Activated CD4-positive, CD25-positive, alpha-beta regulatory T cell (primary cell): ENCODE measurements at places on chromosomes 5 and 9.

DNA sequence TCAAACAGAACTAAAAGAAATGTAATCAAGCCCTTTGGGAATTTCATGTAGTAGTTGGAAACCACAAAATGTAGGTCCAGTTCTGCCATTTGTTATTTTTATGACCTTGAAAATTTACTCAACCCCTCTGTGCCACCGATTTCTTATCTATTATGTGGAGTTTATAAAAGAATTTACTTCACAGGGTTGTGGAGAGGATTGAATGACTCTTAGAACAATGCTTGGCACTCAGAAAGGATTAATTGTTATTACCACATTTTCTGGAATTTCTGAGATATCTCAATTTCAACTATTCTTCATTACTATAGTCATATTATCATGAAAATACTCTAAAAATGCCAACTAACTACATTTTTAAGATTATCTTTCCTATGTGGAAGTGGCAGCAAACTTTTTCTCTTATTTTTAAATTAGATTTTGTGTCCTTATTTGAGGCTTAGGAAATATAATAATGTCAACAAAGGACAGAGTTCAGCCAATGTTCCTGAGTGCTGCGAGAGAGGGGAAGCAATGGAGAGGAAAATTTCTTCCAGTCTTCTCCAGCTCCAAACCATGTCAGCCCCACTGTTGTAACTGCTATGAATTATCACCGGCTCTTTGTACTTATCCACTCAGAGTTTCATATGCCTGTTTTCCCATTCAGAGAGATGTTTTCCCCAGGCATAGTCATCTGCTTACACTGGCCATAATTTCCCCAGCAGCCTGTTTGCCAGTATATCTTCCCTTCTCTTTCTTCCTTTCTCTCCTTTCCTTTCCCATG is 525.6 kb downstream of the SPATA31D1 start:
- DNase-seq, result no peak

DNA sequence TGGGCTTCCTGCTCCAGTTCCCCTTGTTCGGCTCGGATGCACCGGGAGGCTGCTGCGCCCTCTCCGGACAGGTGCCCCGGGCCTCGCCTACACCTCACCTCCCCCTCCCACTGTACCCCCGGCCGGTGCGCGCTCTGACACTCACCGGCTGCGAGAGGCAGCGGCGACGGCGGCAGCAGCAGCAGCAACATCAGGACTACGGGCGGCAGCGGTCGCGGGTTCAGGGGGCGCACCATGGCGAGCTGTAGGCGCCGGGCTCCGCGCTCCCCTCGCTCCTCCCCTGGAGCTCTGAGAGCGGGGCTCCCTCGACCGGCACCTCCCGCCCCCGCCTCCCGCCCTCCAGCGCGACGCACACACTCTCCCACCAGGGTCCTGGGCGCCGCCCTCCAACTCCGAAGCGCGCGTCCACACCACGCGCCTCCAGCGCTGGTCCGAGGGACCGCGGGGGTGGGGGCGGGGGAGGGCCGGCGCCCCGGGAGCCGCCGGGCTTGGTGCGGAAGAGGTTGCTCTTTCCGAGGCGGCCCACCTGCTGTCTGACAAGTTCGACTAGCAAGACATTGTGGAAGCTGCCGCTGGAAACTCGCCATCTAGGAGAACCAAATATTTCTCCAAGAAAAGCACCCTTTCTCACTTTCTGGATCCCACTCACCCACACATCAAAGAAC is at the start of gene GFRA3:
TSS of gene GFRA3 (minus strand) at position 433 of the 665 bp plus-strand sequence. CDS start at position 236, 197 bp downstream.
- no peak for DNase-seq

GRCh38 chr5:135887881-135888614 is 7.6 kb downstream of the IL9 start:
- DNase-seq, result no peak

GRCh38 chr5:112123086-112123485 is 296.0 kb downstream of the EPB41L4A start:
- no peak for DNase-seq

DNA sequence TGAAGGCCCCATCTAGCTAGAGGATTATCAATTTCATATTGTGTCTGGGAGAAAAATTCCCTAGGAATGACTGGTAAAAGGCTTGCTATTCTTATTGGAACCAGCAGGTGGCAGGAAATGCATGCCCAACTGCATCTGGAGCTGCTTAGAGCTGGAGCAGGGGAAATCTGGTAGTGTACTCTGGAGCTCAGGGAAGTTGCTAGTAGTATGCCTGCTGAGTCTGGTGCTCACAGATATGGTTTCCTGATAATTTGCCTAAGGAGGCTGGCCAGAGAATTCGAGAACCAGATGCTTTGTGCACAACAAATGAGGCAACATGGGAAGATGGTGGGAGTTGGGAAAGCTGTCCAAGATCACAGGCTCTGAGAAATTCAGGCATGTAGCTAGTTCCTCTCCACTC is 53.7 kb downstream of the G3BP1 start:
- DNase-seq, result no peak

- no peak for DNase-seq
Observed at GRCh38 chr5:56640763-56641406, 174.5 kb upstream of the MAP3K1 start.

GRCh38 chr9:137168573-137168903 is 1.3 kb downstream of the LRRC26 start:
- no peak for DNase-seq

DNA sequence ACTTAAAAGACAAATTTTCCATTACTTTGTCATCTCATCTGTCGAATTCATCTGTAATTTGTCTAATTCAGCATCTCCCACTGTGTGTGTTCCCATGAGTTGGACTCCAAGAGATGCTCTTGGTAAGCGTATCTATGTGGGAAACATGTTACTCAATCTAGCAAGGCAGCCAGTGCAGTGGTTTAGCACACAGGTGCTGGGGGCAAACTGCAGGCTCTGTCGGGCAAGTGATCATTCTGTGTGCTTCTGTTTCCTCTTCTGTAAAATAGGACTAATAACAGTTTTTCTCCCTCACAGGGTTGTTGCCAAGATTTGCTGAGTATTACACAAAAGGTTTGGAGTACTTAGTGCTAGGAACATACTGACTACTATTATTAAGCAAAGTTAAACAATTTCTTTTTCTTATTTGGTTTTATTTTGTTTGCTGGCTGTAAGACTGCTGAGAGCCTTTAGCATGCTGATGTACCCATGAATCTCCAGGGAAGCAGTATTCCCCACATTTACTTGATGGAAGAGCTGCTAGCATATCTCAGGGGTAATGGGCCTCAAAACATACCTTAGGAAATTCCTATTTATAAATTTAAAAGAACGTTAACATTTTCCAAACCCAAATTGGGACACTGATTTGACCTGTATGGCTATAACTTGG is 709 bp upstream of the GAPT start:
- no peak for DNase-seq

DNA sequence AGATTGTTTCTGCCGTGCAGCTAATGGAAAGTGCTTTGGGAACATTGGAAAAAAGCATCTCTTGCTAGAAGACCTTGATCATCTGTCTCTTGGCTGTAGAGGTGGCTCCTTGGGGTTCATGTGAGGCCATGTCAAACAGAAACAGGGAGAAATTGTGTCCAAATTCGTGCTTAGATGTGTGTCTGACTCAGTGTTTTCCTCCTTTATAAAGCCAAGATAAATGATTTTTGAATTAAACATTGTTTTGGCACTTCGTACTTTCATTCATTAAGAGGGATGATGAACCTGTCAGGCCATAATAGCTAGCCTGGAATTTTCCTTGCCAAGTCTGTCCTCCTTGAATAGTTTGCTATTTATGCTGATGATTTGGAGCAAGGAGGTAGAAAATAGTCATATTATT is 143.8 kb downstream of the FBXL7 start:
- no peak for DNase-seq

DNA sequence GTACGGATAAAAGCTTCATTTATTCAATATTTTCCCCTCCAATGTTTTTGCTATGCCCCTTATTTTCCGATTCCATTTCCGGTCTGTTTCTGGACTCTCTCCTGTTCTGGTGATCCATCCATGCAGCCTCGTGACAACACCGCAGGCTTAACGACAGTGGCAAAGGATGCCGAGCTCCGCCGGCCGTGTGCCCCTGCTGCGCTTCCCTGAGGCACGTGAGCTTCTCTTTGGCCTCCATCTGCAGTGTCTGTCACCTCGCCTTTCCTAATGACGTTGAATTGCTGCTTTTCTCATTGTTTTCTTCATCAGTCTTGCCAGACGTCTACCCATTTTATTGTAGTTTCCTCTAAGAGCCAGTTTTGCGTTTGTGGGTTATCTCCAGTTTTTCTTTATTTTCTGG is 28.7 kb downstream of the SURF6 start:
- no peak for DNase-seq

DNA sequence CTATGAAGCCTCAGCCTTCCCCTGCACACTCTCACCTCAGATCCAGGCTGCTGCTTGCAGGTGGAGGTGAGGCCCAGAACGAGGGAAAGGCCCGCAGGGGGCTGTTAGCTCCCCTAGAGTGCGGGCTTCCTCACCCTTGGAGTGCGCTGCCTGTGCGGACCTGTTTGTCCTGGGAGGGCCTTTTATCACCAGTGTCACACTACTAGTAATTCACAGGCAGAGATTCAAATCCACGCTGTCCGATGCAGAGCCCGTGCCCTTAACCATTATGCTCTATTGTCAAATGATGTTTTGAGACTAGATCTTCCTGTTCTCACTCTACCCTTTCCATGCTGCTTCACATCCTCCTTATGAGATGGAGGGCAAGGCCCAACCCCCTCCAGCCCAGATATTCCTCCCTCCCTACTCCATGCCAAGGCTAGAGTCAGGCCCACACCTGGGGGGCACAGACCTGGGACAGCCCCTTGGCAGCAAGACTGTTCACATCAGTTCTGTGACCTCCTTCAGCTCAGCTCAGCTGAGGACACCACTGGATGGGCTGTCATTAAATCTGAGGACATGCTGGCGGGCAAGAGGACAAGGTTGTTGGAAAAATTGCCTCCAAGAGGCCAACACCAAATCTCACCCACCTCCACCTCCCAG is 112.8 kb upstream of the SPOCK1 start:
- DNase-seq, result no peak

DNA sequence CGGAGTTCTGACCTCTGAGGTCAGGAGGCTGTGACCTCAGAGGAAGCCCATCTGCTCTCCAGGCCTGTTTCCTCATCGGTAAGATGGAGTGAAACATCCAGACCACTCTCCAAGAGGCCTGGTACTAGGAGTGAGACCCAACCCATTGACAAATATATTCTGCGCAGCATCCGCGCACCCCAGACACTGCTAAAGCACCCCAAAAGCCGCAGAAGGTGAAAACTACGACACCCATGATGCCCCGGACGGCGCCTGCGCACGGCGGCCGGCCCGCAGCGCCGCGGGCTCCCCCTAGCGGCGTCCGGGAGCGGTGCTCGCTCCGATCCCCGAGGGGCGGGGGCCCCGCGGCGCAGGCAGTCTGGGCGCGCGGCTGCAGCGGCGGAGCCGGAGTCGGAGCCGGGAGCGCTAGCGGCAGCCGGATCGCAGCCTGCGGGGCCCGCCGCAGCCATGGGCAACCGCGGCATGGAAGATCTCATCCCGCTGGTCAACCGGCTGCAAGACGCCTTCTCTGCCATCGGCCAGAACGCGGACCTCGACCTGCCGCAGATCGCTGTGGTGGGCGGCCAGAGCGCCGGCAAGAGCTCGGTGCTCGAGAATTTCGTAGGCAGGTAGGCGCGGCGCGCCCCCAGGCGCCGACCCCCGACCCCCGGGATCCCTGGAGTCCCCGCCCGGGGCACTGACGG is at the start of gene DNM1:
TSS of gene DNM1 (plus strand) at position 356 of the 683 bp plus-strand sequence. CDS start at position 448, 92 bp downstream.
- peak; percentile 61 for DNase-seq

DNA sequence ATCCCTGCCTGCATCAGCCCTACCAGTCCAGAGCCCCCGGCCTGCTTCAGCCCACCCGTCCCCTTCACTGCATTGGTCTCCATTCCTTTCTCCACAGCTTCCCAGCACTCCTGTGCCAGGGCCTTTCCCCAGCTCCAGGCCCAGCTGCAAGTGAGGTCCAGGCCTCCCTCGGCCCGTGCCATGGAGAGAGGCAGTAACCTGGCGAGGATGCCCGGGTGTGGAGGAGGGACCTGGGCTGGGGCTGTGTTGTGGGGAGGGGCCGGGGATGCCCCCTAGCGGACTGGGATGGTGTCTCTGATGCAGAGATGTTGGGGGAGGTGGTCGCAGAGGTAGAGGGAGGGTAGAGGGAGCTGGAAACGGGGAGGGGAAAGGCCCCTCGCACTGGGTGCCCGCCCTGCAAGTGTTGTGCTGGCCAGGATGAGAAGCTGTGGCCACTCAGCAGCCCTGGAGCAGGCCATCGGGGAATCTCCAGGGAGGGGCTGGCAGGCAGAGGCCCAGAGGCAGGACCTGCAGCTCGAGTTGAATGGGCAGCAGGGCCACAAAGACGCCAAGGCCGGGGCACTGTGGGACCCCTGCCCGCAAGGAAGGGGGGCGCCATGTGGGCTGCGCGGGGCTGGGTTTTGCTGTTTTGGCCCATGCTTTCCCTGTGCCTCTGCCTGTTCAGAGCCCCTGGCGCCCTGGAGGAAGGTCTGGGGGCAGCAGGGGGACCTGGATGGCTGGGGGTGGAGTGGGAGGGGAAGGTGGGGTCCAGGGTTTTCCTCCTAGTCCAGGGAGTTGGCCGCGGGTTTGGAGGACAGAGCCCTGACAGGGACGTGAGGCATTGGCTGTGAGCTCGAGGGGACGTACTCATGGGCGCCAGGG is 26.0 kb upstream of the NKD2 start:
- no peak for DNase-seq

GRCh38 chr9:94157050-94157801 is 73.0 kb downstream of the PTPDC1 start:
- no peak for DNase-seq

GRCh38 chr5:50667653-50668595 is 1.5 kb downstream of the PARP8 start:
- peak; percentile 56 for DNase-seq

- DNase-seq, result no peak
Observed at GRCh38 chr5:4636378-4636777, 503.8 kb upstream of the ADAMTS16 start.

GRCh38 chr5:172533399-172534228 is 79.3 kb upstream of the SH3PXD2B start:
- DNase-seq, result no peak

GRCh38 chr9:77019236-77019925 is at the start of gene FOXB2:
FOXB2 (plus strand) TSS chr9:77019655; CDS start chr9:77019655, 0 bp downstream.
- no peak for DNase-seq

DNA sequence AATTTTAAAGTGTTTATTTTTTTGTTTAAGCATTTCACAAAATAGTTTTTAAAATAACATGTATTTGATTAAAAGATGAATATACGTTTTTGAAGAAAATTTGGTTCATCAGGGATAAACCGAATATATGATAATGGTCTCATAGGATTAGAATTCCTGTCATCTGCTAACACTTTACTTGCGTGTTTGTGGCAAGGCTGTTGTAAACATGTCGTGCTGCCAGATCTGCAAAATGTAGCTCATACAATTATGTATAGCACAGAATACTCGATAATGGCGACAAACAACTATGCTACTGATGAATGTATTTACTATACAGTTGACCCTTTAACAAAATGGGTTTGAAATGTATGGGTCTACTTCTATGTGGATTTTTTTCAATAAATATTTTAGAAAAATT is 7.2 kb upstream of the TXNDC8 start:
- no peak for DNase-seq

- no peak for DNase-seq
Observed at GRCh38 chr9:27540502-27540901, 10.9 kb upstream of the MOB3B start.

DNA sequence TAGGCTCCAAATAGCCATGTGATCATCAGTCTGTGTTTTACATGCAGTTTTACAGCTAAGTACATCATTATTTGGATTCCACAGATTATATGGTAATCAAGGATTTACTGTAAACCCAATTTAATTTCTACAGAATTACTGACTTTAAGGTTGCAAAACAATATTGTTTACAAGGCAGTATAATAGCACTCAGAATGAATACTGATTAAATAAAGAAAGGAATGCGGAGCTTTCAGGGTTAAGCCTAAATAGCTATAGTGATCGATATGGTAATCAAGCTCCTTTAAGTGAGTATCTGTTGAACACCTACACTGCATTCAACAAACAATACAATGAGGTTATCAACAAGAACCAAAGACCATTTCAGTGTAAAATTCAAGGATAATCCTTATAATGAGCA is 64.3 kb downstream of the DMAC1 start:
- DNase-seq, result no peak
